ENCODE measurements at places on chromosomes 7 and 10. TPM values are rescaled to one million over a fixed set of nuclear protein-coding genes. Genes with fewer than 3 reads are reported as not detected.

GRCh38 chr10:48633381-48634197, 28.7 kb upstream of the ARHGAP22 start:
- DNase-seq = no peak

GRCh38 chr7:6422926-6423632, 24.7 kb downstream of the DAGLB start:
- no peak for DNase-seq

DNA sequence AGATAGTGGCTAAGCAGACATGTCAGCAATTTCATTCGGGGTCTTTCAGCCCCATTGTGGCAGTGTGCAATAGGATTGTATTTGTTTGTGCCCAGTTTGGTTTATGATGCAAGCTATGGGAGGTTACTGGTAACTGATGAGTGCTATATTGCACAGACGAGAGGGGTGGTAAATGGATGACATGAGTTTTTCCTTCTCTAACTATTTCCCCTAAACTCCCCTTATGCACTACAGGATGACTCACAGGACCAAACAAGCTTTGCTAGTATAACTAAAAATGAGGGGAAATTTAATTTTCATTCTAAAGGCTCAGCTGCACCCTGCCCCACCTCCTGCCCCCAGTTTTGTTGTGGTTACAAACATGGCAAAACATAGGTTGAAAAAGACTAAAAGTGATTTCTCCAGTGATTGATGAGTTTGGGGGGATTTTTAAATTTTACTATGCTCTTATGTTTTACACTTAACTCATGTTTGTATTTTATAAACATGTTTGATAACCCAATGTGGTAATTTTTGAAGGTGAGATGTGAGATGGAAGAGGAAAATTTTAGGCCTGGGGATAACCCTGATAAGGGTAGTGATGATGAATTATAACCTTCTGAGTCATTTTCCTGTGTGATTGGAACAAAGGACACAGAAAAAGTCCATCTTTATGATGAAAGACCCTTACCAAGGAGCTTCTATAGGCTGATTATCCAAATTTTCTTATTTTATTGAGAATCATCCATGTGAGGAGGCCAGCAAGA, 60.8 kb upstream of the NAMPT start:
- DNase-seq = no peak

DNA sequence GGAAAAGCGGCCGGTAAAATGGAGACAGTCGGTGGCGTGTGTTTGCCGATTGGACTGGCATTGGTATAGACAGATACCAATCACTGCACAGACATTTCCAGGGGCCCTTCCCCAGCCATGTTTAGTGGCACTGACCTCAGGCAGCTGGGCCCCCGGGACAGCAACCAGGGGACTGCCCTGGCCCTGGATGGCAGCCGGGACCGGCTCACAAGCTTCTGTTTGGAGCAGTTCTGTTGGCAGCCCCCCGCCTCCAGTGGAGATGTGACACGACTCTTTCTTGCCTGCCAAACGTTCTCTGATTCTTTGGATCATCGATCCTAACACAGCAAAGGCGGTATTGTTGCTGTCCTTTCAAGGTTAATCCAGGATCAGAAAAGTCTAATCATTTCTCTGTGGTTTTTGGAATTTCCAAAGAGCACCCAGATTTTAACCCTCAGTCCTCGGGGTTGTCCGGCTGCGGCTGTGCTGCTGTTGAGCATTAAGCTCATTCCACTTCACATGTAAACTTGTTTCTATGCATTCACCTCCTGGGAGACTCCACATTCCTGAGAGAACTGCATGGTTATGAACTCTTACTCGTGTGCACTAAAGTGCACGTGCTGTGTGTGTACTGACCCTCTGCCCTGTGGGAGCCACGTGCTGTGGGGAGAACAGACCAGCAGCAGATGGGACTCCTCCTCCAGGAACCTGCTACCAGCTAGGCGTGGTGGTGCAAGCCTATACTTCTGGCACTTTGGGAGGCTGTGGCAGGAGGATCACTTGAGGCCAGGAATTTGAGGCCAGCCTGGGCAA, 46.0 kb downstream of the FOXK1 start:
- no peak for DNase-seq

DNA sequence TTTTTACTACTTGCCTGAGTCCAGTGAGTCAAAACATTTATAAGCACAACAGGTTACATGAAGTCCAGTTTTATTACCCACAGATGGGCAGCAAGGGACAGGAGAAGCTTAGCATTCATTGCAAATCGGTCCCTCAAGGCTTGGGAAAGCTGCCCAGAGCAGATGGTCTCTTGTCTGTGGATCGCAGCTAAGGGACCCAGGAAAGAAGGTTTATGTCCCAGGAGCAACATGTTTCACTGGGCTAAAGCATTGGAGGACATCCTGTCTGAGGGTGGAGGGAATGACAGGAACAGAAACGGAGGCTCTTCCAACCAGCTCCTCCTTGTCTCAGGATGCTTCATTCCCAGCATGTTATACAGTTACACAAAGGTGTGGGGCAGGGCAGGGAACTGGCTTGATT, 39.3 kb downstream of the TRIM24 start:
- no peak for DNase-seq

DNA sequence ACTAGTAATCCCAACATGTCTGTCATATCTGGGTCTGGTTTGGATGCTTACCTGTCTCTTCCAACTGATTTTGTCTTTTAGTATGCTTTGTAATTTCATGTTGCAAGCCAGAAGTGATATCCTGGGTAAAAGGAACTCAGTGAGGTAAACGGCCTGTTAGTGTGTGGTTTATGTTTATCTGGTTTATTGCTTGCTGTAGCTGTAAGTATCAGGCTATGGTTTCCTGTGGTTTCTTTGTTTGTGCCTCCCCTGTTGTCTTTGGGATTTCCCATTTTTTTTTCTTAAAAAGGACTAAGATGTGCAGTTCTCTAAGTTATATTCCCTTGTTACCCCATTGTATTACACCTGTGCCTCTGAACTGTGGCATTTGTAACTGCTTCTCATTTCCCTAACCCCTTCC, 323.5 kb upstream of the POM121L12 start:
- no peak for DNase-seq

- DNase-seq = no peak
Observed at GRCh38 chr10:98608411-98608810, 161.7 kb upstream of the HPS1 start.

The HOXA4 gene
- 5.0 TPM for total RNA-seq

DNA sequence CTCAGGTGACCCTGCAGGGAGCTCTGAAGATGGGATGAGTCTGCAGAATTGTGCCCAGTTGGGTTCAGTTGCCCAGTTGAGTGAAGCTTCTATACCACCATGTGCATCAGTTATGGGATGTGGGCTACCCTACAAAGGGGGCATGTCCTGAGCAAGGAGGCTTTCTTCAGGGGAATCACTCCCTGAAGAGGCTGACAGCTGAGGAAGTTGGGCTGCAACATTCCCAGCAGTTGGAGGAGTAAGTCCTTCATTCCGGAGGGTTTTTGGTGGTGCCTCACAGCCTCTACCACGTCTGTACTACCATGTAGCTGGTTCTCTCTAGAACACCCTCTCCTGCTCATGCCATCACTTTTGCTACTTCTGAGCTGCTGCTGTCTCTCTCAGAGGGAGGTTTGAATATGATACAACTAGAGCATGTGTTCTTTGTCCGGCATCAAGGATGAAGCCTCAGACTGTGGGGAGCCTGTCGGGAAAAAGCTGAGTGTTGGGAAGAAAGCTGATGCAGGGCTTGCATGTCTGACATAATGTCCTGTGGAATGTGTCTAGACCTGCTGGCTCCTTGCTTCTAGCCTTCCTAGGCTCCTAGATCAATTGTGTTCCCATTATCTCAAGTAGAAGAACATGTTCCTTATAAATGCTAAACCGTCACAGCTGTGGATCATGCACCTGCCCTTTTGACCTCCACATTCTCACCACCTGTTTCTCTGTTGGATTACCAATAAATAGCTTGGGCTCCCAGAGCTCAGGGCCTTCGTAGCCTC, 355.8 kb downstream of the CCSER2 start:
- DNase-seq = peak; percentile 0

The GOLGA7B gene
- 0.29 TPM for total RNA-seq

DNA sequence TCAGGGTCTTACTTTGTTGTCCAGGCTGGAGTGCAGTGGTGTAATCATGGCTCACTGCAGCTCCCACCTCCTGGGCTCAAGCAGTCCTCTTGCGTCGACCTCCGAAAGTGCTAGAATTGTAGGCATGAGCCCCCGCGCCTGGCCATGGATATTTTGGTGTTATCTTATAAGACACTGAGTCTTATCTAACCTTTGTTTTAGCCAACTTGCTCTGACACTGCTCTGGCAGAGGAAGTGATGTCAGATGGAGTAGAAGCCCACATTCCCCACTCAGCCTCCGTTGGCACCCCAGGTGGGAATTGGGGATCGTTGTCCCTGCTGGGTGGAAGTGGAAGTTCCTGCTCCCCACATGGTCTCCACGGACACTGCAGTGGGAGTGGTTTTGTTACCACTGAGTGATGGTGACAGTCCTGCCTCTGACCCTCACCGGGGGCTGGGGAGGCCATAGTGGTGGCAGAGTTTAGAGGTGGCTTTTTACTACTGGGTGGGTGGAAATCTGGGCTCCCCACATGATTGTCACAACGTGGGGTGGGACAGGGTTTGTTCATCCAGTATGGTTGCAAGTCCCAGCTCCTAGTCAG, 98.9 kb downstream of the ANKRD61 start:
- no peak for DNase-seq

The PTER gene
- total RNA-seq = 3.1 TPM

DNA sequence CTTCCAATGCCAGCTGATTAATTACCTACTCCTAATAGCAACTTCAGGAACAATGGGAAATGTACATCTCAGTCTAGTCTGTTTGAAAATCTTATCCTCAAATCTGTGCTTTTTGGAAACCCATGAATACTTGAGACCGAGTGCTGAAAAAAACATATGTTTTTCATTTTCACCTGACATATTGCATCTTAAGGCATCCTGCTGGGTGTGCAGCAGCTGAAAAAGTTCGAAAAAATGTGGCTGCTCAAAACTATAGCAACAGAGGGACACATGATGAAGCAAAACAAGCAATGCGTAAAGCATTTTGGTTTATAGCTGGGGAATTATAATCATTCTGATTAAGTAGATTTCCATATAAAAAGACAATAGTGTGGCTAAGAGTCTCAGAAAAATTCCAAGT, 218.0 kb downstream of the CREB5 start:
- no peak for DNase-seq

DNA sequence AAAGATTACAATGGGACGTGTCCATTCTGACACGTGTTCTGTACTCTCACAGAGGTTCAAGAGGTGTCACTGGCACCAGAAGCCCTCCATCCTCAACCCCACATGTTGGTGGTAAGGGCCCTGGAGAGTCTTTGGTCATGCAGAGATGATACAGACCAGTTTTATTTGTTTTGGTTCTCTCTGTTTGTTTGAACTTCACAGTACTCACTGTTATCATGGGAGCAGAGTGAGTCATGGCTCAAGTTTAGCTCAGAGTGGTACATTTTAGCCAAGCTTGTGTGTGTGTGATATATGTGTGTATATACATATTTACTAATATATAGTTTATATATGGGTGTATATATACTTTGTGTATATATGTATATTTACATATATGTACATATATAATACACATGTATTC, 935.6 kb downstream of the GRID1 start:
- no peak for DNase-seq

DNA sequence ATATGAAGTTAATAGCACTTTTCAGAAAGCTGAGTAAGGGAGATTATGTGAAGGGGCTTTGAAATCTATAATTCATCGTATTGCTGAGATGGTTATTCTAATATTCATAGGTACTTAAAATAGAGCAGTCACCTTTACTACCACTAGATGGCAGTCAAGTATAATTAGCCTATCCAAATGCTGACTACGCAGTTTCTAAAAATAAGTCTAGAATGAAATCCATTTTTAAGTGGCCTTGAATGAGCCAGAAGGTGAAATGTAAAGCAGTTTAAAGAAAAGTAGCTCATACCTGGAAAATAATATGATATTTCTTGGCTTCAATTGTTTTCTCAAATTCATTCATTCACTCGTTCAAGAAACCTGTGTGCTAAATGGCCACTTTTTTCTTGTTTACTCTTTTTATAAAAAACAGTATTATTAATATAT, 1277.1 kb downstream of the GATA3 start:
- DNase-seq = peak; percentile 44

GRCh38 chr10:101941871-101942270, 98.3 kb upstream of the KCNIP2 start:
- DNase-seq = no peak
